ENCODE measurements at places on chromosomes 1 and 21.
A peak's percentile ranks its signal among the peaks of the same experiment; 100 is the strongest.

DNA sequence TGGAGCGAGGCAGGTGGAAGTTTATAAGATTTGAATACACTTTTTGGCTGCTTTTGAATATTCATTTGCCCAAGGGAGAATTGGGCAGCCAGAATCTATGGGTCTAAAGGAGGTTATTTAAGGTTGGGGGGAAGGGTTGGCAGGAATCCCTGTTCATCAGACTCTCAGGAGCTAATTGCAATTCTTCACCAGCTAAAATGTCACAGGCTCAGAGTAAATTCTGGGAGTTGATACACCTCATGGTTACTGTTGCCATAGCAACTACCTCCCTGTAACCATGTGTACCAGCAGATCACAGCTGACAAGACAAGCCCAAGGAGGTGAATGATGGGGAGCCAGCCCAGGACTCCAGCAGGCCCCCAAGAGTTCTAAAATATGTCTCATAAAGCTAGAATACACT is 75.5 kb downstream of the CAMK2N1 start:
- DNase-seq: no peak

DNA sequence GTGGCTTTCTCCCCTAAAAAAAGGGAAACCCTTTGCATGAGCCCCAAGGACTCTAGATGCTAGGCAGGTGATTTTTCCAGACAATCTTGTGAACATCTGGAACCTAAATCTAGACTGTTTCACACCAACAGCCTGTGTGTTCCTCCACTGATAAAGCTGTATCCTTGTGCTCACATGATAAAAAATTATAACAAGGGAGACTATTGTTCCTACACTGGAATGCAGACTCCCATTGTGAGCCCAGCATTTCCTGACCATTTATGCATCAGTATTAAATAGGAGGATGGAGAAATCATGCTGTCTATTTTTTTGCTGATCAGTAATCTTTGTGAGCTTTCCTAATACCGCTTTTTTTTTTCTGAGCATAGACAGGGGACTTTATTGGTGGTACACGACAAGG is 52.5 kb downstream of the ZNF697 start:
- DNase-seq: no peak

GRCh38 chr1:13764588-13765332 is 64.8 kb downstream of the PRDM2 start:
- no peak for DNase-seq

DNA sequence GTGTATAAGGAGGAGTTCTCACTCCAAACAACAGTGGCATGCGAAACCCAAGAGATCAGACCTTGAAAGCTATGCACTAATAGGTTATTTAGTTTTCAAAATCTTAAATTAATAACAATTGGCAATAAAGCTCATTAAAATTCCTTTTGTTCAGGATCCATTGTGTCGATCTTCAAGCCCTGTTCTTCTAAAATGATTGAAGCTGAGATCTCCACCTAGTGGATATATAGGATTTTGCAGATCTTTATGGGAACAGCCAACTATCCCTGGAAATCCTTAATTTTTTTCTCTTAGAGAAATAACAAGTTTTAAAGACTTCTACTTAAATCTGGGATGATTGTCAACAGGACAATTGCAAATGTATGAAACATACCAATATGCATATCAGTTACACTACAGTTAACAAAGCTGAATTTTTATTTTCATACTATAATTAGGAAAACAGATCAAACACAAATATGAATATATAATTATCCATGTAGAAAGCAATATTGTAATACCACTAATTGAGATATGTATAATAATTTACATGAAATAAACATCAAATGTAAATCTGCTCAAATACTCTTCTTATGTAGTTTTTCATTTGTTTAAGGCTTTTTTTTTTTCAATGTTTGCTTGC is 43.3 kb downstream of the LRRC53 start:
- DNase-seq: no peak

- DNase-seq: no peak
Measured at GRCh38 chr1:36448530-36449056, 1.7 kb downstream of the OSCP1 start.

GRCh38 chr1:87135329-87135712 is 193.4 kb upstream of the LMO4 start:
- peak; percentile 65 for DNase-seq

- DNase-seq: no peak
Measured at GRCh38 chr1:29736582-29737188, 500.4 kb downstream of the PTPRU start.

DNA sequence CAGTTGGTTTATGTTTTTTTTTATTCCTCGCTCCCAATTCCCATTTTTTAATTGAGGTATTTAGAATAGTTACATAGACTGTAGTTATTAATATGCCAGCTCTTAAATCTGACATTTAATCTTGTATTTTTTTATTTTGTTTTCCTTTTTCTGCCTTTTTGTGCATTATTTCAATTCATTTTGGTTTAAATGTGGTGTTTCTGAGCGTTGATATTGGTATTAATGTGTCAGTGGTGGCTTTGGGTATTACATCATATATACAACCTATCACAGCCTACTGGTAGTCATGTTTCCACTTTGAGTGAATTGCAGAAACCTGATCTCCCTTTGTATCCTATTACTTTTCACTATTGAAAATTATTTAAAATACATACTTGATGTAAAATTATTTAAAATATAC is 1027.3 kb downstream of the KCNT2 start:
- no peak for DNase-seq

DNA sequence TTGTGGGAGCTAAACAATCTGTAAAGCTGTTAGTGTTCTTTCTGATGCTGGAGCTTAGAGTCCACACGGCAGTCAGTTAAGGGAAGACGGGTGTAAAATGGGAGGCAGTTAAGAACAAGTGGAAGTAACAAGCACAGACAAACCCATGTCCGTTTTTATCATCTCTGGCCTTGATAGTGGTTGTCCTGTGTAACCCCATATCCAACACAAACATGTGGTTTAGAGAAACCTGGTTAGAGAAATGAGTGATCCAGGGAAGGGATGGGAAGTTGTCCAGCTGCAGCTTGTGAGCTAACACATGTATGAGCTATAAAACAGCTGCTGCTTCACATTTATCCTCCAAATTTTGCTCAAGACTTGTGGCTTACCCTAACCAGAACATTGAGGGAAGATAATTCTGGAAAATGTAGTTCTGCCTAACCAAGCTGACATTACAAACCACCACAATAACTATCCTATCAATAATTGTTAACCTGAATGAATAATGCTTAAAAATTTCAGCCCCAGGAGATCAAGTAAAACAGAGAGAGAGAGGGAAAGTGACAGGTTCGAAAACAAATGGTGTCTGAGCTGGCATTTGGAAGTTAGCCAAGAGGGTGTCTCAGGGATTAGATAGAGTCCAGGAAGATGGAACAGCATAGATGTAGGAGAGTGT is 10.6 kb upstream of the C1orf162 start:
- no peak for DNase-seq

- DNase-seq: no peak
Measured at GRCh38 chr1:234584926-234585325, 25.1 kb downstream of the IRF2BP2 start.

GRCh38 chr1:21933397-21934248 is 3.5 kb downstream of the HSPG2 start:
- no peak for DNase-seq

DNA sequence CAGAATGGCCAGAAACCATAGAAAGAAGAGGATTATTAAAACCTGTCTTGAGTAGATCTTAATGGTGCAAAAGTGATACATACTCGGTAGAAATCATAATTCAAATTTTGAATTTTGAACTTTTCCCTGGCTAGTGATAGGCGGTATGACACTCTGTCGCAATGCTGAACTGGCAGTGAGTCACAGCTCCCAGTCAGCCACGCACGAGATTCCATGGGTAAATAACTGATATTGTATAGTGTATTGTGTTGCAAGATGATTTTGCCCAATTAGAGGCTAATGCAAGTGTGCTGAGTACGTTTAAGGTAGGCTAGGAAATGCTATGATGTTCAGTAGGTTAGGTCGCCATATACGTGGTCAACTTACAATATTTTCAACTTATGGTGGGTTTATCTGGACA is 207.0 kb downstream of the SIPA1L2 start:
- no peak for DNase-seq

- DNase-seq: no peak
Measured at GRCh38 chr21:31983120-31983519, 110.3 kb downstream of the HUNK start.

- no peak for DNase-seq
Measured at GRCh38 chr1:147808025-147808424, 47.6 kb upstream of the GJA5 start.

GRCh38 chr1:198462365-198463019 is 78.0 kb downstream of the ATP6V1G3 start:
- DNase-seq: no peak

GRCh38 chr1:115184951-115185331 is 95.6 kb upstream of the TSPAN2 start:
- DNase-seq: no peak

DNA sequence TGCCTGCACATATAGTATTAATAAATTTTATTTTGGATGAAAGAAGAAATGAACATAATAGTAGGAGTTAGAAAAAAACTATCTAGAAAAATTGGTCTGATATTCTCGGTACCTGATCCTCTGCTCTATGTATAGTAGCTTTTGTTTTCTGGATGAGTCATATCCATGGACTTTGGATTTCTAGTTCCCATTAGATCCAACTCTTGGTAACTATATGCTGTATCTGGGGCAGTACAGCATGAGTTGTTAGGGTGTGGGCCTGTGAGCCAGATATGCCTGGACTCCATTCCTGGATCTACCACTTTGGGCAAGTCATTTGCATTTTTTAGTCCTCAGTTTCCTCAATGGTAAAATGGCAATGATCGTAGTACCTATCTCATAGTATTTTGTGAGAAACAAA is 372.2 kb upstream of the PKN2 start:
- DNase-seq: no peak

DNA sequence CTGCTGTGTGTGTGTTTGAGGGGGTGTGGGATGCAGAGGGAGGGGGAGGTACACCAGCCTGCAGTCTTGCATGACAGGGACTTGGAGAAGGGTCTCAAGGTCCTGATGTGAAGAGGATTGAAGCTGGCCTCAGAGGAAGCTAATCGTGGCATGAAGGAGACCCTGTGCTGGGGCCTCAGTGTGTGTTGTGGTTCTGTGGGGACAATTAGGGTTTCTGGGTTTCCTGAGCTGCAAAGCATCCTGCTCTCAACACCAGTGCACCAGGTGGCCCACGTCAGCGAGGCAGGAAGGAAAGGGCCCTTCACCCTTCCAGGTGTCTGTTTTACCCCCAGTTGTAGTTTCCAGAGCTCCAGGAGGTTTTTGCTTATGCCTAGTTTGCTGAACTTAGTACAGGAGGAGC is 52.8 kb downstream of the TENT5C start:
- no peak for DNase-seq

DNA sequence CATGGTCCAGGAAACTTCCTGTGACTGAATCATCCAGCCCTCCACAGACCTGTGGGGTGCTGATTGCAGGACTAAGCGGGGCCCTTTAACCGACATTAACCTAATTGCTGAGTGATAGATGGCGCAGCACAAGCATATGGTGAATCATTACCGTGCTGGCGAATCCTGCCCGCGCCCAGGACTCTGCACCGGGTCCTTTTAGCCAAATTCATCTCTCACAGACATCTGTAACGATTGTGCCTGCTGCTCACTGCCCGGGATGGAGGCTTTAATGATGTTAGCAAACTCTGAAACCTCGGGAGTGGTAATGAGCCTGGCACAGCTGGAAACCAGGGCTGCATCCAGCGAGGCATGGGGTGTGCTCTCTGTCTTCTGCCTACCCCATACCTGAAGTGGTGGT is 147.3 kb upstream of the CD34 start:
- DNase-seq: no peak

- no peak for DNase-seq
Measured at GRCh38 chr1:74247881-74248528, 12.8 kb downstream of the TNNI3K start.

DNA sequence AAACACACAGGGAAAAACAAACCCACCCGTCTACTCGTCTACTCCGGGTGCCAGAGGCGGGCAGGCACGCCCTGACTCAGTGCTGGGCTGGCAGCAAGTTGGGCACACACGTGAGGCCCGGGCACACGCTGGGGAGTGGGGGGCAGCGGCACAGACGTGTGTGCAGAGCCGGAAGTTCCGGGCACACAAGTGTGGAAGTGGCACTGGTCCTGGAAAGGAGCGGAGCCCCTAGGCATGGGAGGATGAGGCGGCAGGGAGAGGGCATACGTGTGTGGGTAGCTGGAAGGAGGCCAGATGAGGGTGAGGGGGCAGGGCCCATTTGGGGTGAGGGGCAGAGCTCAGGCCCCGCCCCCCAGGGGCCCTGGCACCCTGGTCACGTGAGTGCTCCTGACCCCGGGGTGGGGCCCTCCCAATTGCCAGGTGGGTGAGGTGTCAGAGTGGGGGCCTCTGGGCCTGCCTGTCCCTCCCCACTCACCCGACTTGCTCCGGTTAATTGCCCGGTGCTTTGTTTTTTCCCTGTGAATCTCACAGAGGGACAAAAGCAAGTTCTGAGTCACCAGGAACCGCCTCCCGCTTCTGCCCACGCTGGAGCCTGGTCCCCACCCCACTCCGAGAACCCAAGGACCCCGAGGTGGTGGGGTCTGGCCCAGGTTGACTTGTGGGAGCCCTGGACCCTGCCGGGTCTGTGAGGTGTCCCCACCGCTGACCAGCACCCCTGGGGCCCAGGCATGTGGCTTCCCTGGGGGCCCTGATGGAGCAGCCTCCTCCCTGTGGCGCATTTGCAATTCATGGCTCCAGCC is 104.8 kb upstream of the CASZ1 start:
- no peak for DNase-seq

- DNase-seq: no peak
Measured at GRCh38 chr1:66365635-66366034, 168.3 kb upstream of the SGIP1 start.

DNA sequence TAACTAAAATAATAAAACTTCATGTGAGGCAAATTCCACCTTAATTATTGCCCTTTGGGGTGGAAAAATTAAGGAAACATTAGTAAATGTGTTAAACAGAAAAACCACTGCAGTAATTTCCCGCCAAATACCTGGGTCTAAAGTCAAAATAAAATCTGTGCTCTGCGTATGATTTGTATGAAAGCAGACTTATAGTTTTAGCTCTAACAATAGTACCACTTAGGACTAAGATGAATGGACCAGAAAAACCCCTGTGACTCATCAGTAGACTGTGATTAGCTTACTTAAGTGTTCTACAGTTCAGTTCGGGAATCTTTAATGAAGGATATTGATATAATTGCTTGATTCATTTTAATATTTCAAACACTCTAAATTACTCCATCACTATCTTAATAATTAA is 23.3 kb upstream of the C1orf105 start:
- no peak for DNase-seq

GRCh38 chr1:52856026-52856425 is 13.5 kb downstream of the ZYG11A start:
- DNase-seq: no peak

Measured in hypothalamus (tissue), 51 donors.